Muscle of arm (tissue), 14 donors: ENCODE measurements at places on chromosomes 12 and 14. TPM values are rescaled to one million over a fixed set of nuclear protein-coding genes. Genes with fewer than 3 reads are reported as not detected.
A peak's percentile ranks its signal among the peaks of the same experiment; 100 is the strongest.

Gene TOMM20L
- polyA plus RNA-seq = 1.2 TPM

Gene STYK1
- polyA plus RNA-seq = not detected

Gene OAS1
- polyA plus RNA-seq = 4.1 TPM

Gene PEX5
- 38.4 TPM for polyA plus RNA-seq

- no peak for DNase-seq
Measured at GRCh38 chr14:45868377-45868776, 615.4 kb upstream of the MIS18BP1 start.

DNA sequence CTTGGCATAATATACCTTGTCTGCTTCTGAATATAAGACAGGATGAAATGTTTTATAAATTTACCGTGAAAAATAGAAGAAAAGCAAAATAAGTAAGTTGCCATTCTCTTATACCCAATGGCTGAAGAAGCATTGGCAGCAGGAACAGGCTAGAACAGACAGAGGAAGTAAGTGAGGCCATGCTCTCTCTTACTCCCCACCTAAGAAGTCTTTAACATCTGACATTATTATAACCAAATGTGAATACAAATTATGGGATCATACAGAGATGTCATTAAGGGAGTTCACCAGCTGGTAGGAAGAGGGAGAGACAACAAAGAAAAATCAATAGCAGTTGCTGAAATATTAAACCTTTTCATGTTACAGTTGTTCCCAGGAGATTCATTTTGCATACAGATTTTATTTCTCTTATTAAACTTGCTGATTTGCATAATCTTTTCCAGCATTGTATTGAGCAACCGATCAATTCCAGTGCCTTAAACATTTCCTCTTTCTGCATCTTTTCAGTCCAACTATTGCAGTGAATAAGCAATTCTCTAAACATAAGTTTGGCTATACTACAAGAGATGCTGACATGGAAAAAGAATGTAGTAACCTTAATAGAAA, 270.6 kb downstream of the SLC6A15 start:
- peak; percentile 67 for DNase-seq

GRCh38 chr14:49732896-49733295, 35.1 kb upstream of the KLHDC2 start:
- no peak for DNase-seq

DNA sequence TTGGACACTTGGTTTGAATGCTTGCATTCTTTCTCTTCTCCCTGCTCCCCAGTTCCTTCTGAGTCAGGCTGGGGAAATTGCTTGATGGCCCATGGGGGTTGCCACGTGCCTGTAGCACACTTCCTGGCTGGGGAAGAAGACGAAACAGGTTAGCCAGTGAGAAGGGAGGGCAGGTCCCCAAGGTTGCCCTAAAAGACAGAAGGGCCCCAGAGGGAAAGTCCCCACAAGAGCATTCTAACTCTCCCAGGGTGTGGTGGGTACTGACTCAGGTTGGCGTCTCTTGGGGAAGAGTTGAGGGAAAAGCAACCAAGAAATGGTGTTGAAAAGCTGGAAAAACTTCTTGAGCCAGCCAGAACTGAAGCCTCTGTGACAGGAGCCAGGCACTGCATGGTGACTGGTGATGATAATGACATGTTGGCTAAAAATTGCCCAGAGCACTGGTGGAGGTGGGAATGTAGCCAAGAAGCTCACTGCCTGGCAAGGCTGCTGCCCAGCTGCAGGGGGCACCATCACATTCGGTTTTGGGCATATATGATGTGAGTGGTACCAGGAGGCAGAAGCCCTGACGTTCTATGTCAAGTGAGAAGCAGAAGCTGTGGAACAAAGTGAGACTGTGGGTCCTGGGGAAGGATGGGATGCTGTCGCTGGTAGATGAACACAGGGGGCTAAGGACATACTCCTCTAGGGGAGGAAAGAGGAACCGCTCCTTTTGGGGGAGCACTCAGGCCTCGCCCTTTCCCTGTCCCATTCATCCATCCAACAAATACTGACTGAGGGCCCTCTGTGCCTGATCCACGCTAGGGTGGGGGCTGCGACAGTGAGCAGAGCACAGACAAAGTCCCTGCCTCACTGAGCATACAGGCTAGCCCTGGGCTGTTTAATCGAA, 8.1 kb upstream of the RABGGTA start:
- no peak for DNase-seq

DNA sequence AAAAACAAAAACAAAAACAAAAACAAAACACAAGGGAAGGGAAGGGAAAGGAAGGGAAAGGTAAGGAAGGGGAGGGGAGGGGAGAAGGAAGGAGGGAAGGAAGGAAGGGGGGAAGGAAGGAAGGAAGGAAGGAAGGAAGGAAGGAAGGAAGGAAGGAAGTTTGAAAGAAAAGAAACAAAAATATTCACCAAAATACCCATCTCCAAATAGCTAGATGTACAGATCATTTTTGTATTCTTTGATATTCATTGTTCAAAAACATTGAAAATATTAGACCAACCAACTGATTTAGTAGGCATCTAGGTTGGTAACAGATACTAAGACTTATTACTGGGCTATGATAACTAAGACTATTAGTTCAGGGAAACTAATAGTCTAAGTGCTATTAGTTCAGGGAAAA, 39.1 kb upstream of the USP15 start:
- DNase-seq = no peak

- DNase-seq = no peak
Measured at GRCh38 chr12:66244446-66244845, 55.4 kb downstream of the IRAK3 start.

GRCh38 chr14:101476258-101476915, 84.9 kb upstream of the DIO3 start:
- DNase-seq = no peak

- DNase-seq = peak; percentile 71
Measured at GRCh38 chr12:69007101-69007854, 74.3 kb upstream of the CPM start.

DNA sequence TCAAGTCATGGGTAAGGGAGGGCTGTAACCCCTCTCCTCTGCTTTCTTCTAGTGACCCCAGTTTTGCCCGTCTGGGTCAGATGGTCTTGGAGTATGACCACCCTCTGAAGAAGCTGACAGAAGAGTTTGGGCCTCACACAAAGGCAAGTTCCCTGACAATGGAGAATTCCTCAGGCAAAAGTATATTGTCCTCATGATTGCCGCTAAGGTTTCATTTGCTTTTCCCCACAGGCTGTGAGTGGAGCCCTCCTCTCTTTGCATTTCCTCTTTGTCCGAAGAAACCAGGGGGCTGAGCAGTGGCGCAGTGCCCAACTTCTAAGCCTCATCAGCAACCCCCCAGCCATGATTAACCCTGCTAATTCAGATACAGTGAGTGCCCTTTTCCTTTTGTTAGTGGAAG, 12.1 kb downstream of the NCKAP1L start:
- no peak for DNase-seq
